Head of caudate nucleus (tissue), 42 donors: ENCODE measurements at places on chromosomes 1 and 21.

- DNase-seq: no peak
Observed at GRCh38 chr1:231632119-231632518, 5.5 kb downstream of the DISC1 start.

GRCh38 chr1:35377555-35377954 lies 109.0 kb downstream of the ZMYM4 start:
- DNase-seq: no peak

DNA sequence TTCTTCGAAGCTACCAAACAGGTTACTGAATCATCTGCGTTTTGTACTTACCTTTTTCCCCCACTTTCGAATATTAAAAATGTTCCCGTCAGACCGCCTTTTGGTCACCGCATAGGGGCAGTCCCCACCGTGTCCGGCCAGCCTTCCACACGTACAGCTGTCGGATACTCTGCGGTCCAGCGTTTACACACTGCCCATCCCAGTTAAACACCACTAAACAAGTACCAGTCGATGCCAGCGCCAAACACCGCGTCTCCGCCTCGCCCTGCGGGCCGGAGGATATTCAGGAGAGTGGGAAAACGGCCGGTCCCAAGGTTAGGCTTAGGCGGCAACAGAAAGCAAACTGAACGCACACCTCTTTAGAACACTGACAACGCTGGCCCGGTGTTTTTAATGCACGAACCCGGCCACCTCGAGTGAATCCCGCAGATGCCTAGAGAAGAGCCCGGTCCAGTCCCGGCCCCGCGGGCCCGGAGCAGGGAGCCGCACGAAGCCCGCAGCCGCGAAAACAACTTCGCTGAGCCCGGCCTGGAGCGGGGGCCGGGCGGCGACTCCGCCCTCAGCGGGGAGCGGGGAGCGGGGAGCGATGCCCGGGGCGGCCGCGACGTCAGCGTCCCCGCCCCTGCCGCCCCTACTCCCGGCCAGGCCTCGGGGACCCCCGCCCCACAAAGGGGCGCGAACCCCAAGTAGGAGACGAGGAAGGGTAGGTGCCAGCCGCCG lies 730 bp upstream of the PHF13 start:
- DNase-seq: no peak

DNA sequence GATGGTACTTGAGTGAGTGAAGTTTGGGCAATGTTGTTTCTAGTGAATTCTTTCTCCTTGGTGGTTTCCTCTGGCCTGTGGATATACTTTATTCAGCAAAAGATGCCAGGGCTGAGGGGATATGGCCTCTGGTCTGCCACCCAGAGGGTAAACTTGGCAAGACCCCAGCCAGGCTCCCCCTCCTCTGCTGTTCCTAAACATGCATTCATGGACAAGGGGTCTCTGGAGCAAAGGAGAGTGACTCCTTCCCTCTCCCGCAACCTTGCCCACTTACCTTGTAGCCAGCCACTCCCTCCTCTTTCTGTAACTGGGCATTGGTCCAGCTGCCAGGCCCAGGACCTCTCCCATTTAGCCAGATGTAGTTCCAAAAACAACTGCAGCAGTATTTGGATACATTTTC lies 43.8 kb downstream of the RUNX3 start:
- DNase-seq: no peak

- no peak for DNase-seq
Observed at GRCh38 chr1:68132426-68133130, 82.2 kb upstream of the DIRAS3 start.

DNA sequence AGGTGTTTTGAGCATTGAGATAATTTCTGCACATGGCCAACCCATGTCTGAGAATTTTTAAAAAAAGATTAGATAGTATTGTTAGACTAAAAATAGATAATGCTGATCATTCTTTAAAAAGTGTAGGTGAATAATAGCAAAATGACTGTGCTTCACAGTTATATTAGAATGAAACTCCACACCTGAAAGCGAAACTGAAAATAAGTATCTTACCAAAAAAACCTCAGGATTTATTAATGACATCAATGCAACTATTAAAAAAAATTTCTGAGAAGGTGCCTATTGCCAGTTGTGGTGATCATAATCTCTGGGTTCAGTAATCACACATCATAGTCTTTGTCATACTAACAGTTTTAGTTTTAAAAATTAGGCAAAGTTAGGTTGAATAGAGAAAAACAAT lies 36.5 kb downstream of the PLA2G4A start:
- DNase-seq: no peak

GRCh38 chr1:212158912-212159796 lies 123.6 kb downstream of the DTL start:
- no peak for DNase-seq

- no peak for DNase-seq
Observed at GRCh38 chr1:217067642-217068041, 344.4 kb upstream of the ESRRG start.

- no peak for DNase-seq
Observed at GRCh38 chr1:2480236-2480985, 4.3 kb downstream of the PLCH2 start.

GRCh38 chr1:204321051-204321450 lies 38.7 kb downstream of the PLEKHA6 start:
- DNase-seq: no peak

- DNase-seq: no peak
Observed at GRCh38 chr1:155184351-155184811, 10.7 kb downstream of the TRIM46 start.

DNA sequence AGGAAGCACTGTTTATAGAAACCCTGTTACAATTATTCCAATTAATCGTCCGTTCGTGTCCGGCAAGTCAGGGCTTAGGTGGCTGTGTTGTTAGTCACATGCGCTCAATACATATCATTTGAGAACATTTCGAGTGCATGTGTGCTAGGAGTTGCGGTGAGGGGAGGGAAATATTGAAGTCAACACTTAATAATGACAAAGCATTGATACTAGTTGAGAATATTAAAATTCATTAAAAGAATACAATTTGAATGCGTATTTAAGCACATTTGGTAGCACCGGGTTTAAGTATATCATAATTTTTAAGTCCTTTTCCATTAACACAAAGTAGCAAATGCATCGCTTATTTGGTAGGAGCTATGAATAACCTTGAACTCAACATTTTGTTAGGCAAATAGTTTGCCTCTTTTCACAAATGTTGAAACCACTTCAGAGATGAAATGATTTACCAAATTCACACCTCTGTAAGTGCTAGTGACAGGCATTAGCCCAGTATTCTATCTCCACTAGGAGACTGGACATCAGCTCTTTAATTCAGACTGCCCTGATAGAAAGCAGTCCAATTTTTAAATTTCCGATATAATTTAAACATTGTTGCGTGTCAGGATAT lies 1.1 kb upstream of the SERBP1 start:
- no peak for DNase-seq

GRCh38 chr1:66197120-66197519 lies 336.8 kb upstream of the SGIP1 start:
- DNase-seq: no peak

DNA sequence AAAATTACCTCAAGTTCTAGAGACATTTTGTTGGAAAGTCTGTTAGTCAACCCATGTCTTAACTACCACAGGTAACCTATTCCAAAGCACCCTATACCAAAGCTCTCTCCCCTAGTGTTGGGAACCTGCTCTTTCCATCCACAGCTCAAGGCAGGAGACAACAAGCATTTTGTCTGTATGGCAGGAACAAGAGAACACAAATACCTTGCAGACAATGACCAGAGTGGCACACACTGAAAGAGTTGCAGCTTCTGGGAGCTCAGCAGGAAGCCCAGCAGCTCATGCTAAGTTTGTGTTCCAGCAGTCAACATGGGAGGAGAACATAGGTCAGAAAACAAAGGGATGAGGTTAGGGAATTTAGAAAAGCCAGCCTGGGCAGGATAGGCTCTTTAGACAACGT lies 300.8 kb downstream of the HHIPL2 start:
- no peak for DNase-seq

GRCh38 chr1:202836623-202837403 lies 26.1 kb downstream of the PCAT6 start:
- no peak for DNase-seq

- DNase-seq: no peak
Observed at GRCh38 chr1:226763905-226764264, 24.8 kb upstream of the ITPKB start.

- no peak for DNase-seq
Observed at GRCh38 chr1:234902774-234903547, 225.7 kb downstream of the TOMM20 start.

GRCh38 chr1:154629061-154629674 lies 21.2 kb upstream of the ADAR start:
- DNase-seq: no peak

- DNase-seq: peak; percentile 38
Observed at GRCh38 chr1:33836911-33837310, 27.0 kb upstream of the HMGB4 start.

GRCh38 chr1:26220199-26220912 lies 13.6 kb upstream of the CEP85 start:
- DNase-seq: no peak

DNA sequence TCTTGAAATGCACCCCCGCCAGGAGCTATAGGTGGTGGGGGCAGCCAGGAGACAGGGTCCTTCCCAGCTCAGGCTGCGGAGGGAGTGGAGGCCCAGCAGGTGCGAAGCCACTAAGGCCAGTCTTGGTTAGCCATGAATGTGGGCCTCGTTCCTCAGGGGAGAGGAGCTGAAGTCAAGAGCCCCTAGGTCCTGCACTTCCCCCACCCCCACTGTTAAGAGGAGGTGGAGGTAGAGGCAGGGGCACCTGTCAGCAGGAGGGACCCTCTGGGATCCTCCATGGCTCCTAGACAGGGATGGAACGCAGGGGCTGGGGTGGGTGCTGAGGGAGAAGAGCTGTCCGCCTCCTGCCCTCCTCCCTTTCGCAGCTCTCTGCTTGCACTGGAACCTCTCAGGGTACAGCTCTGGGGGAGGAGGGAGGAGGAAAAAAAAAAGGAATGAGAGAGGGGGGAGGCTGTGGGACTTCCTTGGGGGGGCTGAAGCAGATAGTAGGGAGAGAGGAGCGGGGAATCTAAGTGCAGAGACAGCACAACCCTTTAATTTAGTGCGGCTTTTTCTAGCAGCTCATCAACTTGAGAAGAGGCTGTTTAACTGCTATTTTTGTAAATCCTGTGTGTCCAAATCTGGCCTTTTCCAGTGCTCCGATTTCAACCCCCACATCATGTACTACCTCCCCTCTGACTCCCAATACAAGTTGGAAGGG lies 37.0 kb downstream of the MATN1 start:
- no peak for DNase-seq

GRCh38 chr1:165383067-165383466 lies 26.6 kb upstream of the LMX1A start:
- DNase-seq: peak; percentile 23

GRCh38 chr1:231369282-231369681 lies 31.2 kb downstream of the SPRTN start:
- DNase-seq: no peak

DNA sequence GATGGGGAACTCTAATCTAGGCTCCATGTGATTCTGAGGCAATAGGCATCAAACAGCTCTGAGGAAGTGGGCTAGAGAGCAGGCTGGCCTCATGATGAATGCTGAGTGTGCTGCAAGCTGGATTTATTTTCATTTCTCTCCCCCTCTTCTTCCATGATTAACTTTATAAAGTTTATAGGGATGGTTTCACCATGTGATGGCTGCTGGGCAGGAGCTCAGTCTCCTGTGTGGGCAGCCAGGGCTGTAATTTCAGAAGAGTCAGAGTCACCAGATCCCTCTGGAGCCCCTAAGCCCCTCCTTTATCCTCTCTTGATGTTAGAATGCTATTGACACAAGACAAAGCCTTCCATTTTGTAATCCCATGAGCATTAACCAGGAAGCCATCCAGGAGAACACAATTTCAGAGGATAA lies 143.6 kb downstream of the CNIH3 start:
- no peak for DNase-seq

GRCh38 chr1:62955666-62956065 lies 171.7 kb downstream of the ATG4C start:
- DNase-seq: no peak

- DNase-seq: no peak
Observed at GRCh38 chr1:43541141-43541540, 10.5 kb downstream of the PTPRF start.

DNA sequence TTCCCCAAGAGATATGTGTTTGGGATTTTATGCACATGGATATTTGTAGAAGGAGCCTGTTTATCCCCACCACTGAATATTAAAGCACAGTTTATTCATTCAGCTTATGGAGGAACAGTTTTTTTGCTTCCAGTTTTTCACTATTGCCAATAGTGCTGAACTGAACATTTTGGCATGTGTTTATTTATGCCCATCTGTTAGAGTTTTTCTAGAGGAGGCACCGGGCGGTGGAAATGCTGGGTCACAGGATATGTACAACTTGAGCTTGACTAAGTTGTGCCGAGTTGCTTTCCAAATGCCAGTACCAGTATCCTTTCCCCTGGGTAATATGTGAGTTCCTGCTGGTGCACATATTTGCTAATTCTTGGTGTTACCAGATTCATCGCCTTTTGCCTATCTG lies 111.3 kb downstream of the GREM2 start:
- DNase-seq: no peak

GRCh38 chr1:119582801-119583200 lies 65.3 kb downstream of the ZNF697 start:
- peak; percentile 86 for DNase-seq

GRCh38 chr1:154975409-154976059 lies 1.1 kb downstream of the CKS1B start:
- DNase-seq: peak; percentile 38

GRCh38 chr21:44407493-44407892 lies 47.8 kb upstream of the LRRC3 start:
- peak; percentile 35 for DNase-seq

GRCh38 chr1:206839857-206840256 lies 25.6 kb upstream of the IL20 start:
- DNase-seq: no peak

DNA sequence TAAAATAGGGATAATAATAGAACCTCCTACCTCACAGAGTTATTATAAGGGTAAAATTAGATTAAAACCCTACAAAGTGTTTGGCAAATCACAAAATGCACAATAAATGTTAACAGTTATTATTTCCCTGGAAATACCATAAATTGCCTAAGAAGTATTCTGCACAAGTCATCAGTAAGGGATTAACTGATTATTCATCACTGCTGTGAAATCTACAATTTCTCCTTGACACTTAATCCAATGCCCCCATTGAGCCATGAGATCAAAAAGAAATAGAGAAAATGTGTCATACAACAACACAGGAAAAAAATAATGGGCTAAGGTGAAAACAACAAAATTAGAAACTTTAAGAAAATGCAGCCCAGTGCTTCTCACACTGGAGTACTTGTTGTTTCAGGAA lies 6.7 kb upstream of the SEC16B start:
- no peak for DNase-seq

DNA sequence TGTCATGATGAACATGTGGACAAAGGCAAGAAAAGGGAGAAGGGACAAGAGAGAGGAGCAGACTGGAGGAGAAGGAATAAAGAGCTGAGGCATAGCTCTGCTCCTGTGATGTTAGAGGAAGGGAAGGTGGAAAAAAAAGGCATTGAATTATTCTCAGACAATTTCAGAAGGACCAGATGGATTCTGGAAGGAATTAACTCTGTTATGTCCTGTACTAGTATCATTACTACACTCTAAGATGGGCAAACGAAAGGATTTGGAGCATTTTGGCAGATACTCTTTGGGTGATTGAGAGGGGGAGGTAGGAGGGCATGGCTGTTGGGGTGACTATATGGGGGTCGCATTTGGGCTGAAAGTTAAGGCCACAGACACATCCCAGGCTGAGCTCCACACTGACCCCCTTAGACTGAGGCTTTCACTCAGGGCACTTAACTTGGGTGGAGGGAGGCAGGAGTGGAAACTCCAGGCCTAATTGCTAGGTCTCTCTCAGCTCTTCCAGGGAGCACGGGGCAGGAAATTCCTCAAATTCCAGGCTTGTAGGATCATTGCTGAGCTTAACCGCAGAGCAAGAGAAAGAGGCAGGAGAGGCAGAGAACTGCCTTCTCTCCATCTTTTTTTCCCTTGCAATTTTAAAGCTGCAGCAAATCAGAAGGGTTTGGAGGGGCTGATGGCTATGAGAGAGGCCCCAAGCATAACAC lies 25.9 kb downstream of the KIRREL1 start:
- DNase-seq: no peak
